ENCODE measurements at places on chromosomes 2 and 18. TPM values are rescaled to one million over a fixed set of nuclear protein-coding genes. Genes with fewer than 3 reads are reported as not detected.
A peak's percentile ranks its signal among the peaks of the same experiment; 100 is the strongest.

Gene MAL
- 22.3 TPM for total RNA-seq

Gene CYRIA
- total RNA-seq: 1.2 TPM

Gene ZNF512
- total RNA-seq: 34.7 TPM

Gene GRB14
- total RNA-seq: not detected

Gene C18orf54
- 10.2 TPM for total RNA-seq

Gene MAB21L4
- not detected for total RNA-seq

Gene RAB12
- total RNA-seq: 11.0 TPM

Gene DGUOK
- total RNA-seq: 112 TPM

Gene PLGLB2
- total RNA-seq: not detected

Gene PGAP1
- total RNA-seq: 33.3 TPM

Gene VAMP8
- 98.7 TPM for total RNA-seq

Gene GKN2
- total RNA-seq: not detected

DNA sequence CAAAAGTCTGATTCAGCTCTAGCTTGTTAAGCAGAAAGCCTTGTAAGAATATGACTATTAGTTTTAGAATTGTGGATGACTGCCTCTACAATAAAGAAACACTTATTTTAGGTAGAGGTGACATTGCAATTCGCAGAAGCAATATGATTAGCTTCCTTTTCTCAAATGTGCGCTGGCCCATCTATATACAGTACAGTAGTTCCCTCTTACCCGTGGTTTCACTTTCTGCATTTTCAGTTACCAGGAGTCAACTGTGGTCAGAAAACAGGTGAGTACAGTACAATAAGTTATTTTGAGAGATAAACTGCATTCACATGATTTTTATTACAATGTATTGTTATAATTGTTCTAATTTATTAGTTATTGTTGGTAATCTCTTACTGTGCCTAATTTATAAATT is 405.1 kb downstream of the GPD2 start:
- no peak for DNase-seq
- no peaks in the 10 kb centered on the region for H3K4me1 ChIP-seq
- H3K36me3 ChIP-seq: no peaks in the 10 kb centered on the region
- no peaks in the 10 kb centered on the region for H3K27me3 ChIP-seq
- H3K4me3 ChIP-seq: no peak overlapping the region
- H3K27ac ChIP-seq: no peak overlapping the region

DNA sequence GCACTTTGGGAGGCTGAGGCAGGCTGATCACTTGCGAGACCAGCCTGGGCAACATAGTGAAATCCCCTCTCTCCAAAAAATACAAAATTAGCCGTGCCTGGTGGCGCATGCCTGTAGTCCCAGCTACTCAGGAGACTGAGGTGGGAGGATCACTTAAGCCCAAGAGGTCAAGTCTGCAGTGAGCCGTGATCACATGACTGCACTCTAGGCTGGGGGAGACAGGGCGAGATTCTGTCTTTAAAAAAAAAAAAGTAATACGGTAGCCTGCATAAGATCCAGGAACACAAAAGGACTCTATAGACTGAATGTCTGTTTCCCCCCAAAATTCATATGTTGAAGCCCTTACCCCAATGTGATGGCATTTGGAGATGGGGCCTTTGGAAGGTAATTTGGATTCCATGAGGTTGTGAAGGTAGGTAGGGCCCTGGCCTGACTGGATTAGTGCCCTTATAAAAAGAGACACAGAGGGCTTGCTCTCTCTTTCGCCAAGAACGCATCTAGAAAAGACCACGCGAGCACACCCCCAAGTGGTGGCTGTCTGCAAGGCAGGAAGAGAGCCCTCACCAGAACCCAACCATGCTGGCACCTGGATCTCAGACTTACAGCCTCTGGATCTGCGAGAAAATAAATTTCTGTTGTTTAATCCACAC is 17.0 kb downstream of the MBOAT2 start:
- DNase-seq: peak; percentile 19
- no peak overlapping the region for H3K4me3 ChIP-seq
- H3K36me3 ChIP-seq: no peaks in the 10 kb centered on the region
- no peaks in the 10 kb centered on the region for H3K4me1 ChIP-seq
- no peaks in the 10 kb centered on the region for H3K27me3 ChIP-seq

DNA sequence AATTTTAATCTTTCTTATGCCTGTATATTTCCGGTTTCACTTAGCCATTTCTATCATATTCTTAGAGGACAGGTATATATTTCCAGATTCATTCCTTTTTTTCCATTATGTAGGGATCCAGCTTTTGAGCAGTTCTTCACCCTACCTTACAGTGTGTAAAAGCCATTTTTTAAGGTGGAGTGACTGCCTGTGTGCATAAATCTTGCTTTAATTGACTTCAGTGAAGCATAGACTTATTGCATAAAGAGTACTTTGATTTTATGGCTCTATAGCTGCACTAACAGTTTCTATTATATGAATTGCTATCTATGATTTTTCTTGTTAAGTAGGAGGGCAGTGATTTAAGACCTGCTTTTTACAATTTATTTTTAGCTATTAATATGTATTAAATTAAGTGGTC is 132.6 kb downstream of the NYAP2 start:
- H3K4me1 ChIP-seq: no peaks in the 10 kb centered on the region
- no peak overlapping the region for H3K4me3 ChIP-seq
- no peak for DNase-seq
- H3K36me3 ChIP-seq: no peaks in the 10 kb centered on the region

GRCh38 chr2:232534940-232535651 is 4.4 kb upstream of the CHRNG start:
- no peak overlapping the region for H3K4me3 ChIP-seq
- H3K36me3 ChIP-seq: no peaks in the 10 kb centered on the region
- H3K27me3 ChIP-seq: peaks cover 13% of the 10 kb centered on the region
- no peaks in the 10 kb centered on the region for H3K4me1 ChIP-seq
- H3K27ac ChIP-seq: no peak overlapping the region

- H3K4me1 ChIP-seq: no peaks in the 10 kb centered on the region
- no peaks in the 10 kb centered on the region for H3K36me3 ChIP-seq
- H3K27me3 ChIP-seq: peaks cover 57% of the 10 kb centered on the region
- no peak overlapping the region for H3K27ac ChIP-seq
- no peak for DNase-seq
These were observed 108.2 kb upstream of the TWIST2 start for GRCh38 chr2:238739668-238740067.

DNA sequence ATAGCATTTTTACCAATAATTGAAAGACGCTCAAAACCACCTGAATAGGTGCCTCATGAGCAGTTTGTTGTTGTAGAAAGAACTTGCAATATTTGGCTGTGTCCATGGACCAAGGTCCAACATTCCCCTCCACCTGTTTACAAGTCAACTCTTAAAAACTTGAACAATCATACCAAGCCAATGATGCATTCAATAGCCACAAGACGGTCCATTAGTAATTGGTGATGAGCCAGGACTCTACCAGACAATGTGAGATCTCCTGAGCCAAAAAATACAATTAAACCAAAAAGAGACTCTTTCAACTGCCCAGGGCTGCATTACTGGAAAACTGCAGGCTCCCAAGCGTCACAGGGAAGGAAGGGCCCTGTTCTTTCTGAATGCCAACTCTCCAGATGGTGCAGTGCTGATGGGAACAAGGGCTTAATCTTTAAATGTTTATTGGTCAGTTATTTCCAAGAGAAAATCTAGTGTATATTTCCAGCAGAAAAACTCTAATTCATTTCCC is 118.8 kb upstream of the EPB41L3 start:
- peaks cover 7% of the 10 kb centered on the region for H3K27me3 ChIP-seq
- no peak overlapping the region for H3K4me3 ChIP-seq
- H3K27ac ChIP-seq: no peak overlapping the region
- no peak for DNase-seq
- no peaks in the 10 kb centered on the region for H3K36me3 ChIP-seq

DNA sequence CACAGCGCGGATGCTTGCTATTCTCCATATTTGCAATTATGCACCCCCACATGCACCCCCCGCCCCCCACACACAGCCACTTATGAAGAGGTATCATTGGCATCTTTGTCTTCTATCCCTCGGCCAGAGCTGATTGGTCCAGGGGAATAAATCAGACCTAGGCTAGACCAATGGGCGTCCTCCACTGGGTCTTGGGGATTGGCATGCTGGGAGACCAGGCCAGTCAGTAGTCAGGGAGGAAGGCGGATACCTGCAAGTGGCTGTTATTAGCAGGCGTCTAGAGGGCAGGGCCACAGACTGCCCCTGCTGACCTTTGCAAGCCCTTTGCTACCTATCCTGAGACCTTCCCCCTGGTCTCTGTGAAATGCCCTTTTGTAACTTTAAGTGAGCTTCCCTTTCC is 30.0 kb downstream of the ATOH8 start:
- H3K27me3 ChIP-seq: no peaks in the 10 kb centered on the region
- no peaks in the 10 kb centered on the region for H3K4me1 ChIP-seq
- H3K4me3 ChIP-seq: no peak overlapping the region
- H3K36me3 ChIP-seq: no peaks in the 10 kb centered on the region

DNA sequence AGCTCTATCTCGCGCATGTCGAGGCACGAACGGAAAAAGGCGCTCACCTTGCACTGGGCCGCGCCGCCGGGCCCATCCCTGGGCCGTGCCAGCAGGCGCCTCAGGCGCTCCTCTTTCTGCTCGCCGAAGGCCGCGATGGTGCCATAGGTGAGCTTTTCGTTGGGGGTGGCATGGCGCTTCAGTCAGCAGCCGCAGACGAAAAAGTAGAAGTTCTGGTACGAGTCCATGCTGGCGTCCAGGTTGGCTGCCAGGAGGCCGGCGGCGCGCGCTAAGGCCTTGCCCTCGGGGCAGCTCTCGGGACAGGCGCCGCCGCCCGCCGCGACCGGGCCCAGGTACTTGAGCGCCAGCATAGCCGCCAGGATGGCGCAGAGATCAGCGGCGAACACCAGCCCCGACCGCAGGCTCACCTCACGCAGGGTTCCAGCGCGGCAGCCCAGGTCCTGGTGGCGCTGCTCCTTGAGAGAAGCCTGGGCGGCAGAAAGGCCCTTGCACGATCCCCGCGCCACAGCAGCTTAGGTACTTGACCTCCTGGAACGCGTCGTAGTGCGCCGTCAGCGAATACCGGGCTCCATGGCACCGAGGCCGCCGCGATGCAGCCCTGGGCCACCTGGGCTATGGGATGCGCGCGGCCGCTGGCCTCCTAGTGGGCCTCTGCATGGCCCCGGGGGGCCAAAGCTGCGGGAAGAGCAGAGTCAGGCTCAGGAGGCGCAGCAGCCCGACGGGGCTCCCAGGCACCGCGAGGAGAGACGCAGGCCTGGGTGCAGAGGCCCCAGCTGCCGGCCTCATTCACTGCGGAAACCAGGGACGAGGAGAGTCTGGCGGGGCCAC is 12.8 kb downstream of the ALPG start:
- no peak for DNase-seq
- H3K27me3 ChIP-seq: peaks cover 38% of the 10 kb centered on the region
- peak overlapping the region; percentile 46 for H3K4me3 ChIP-seq
- no peak overlapping the region for H3K27ac ChIP-seq

- DNase-seq: no peak
- H3K27me3 ChIP-seq: no peaks in the 10 kb centered on the region
- peaks cover 4% of the 10 kb centered on the region for H3K36me3 ChIP-seq
- H3K4me1 ChIP-seq: no peaks in the 10 kb centered on the region
These were observed 137.8 kb downstream of the PIK3C3 start for GRCh38 chr18:42092848-42093247.

DNA sequence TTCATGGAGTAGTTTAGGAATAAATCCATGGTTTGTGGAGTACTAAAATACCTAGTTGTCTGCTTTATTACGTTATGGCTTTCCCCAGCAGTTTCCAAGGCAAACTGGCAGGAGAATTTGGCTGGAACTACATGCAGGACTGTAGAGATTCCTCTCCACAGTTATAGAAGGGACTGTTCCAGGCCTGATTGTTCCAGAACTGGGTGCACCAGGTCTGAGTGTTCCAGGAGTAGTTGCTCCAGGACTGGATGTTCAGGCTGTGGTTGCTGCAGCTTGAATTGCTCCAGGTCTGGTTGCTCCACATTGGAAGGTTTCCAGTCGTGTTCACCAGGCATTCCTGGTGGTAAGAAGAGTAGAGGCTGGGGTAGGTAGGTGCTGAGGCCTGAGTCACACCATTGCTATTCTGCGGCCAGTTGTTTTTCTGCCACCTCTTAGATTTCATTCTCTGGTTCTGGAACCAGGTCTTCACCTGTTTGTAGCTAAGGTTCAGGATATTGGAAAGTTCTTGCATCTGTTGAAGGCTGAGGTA is 28.1 kb downstream of the SGPP2 start:
- no peak for DNase-seq
- H3K4me1 ChIP-seq: no peaks in the 10 kb centered on the region
- no peaks in the 10 kb centered on the region for H3K36me3 ChIP-seq
- H3K4me3 ChIP-seq: no peak overlapping the region
- peaks cover 8% of the 10 kb centered on the region for H3K27me3 ChIP-seq
- H3K27ac ChIP-seq: no peak overlapping the region

DNA sequence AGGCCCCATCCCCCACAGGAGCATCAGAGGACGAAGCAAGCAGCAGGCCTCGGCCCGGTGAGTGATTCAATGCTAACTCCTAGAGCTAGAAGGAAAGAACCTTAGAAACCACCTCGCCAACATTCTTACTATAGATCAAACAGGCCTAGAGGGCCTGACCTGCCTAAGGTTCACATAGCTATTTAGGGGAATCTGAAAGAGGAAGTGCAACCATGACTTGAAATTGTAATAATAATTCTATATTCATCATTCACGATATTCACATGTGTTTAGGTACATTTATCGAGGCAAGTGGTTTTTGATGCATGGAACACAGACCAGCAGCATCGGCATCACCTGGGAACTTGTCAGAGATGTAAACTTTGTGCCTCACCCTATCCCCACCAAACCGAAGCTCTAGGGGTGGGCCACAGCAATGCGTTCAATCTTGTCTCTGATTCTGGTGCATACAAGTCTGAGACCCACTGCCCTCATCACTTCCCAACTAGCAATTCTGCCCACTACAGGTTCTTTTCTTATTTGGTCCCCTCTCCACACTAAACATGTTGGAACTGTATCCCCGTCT is 78.0 kb upstream of the DNMT3A start:
- peaks cover 5% of the 10 kb centered on the region for H3K4me1 ChIP-seq
- H3K4me3 ChIP-seq: no peak overlapping the region
- no peak for DNase-seq
- H3K27me3 ChIP-seq: no peaks in the 10 kb centered on the region
- H3K27ac ChIP-seq: no peak overlapping the region

DNA sequence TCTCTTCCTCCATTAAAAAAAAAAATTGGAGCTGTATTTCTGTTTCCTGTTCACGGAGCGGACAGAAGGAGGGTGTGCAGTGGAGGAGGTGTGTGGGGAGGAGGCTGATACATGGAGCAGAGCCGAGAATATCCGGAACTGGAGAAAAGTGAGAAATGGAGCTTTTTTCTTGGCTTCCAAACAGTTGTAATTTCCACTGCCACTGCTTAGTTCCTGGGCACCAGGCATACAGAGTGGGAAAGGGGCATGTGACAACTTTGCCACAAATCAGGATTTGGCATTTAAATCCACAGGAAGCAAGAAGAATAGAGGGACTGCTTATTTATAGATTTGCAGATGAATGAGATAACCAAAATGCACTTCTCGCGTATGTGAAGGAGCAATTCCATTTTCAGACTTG is 71.2 kb downstream of the BCL11A start:
- no peak overlapping the region for H3K27ac ChIP-seq
- peaks cover 22% of the 10 kb centered on the region for H3K27me3 ChIP-seq
- no peaks in the 10 kb centered on the region for H3K36me3 ChIP-seq
- no peak overlapping the region for H3K4me3 ChIP-seq
- no peak for DNase-seq
- H3K4me1 ChIP-seq: no peaks in the 10 kb centered on the region
